ENCODE measurements at places on chromosomes 16 and 17.

DNA sequence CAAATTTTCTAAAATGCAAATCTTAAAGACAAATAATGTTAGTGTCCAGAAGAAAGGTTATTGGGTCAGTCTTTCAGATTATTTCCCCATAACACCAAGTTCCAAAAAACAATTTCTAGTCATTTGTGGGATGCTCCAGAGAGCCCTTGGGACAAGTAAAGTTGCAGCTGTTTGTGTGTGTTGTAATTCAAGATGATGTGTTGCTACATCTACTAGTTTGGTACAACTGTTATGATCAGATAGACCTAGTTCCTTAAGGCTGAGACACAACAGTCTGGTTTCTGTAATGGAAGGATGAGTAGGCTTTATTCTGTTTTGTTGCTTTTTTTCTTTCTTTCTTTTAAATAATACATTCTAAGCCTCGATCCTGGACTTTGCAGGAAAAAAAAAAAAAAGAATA, 41.9 kb downstream of the PIGL start:
- DNase-seq = no peak

GRCh38 chr17:81440511-81441244, 45.4 kb downstream of the BAHCC1 start:
- no peak for DNase-seq

- DNase-seq = no peak
Measured at GRCh38 chr17:29215717-29216116, 30.9 kb upstream of the CRYBA1 start.

DNA sequence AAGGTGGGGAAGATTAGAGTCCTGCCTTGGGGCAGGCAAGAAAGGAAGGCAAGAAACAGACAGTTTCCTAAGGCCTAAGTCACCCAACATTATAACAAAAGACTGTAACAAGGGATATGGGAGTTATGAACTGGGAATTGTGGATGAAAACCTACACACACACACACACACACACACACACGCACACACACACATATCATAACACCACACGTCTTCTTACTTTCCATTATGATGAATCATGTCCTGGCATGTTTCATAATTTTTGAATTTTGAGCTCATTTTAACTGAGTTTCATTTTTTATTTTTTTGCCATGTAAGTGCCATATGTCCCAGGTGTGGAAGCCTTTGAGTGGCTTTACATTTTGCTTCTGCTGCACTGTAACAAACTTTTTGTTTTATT, 29.9 kb downstream of the HS3ST2 start:
- no peak for DNase-seq

GRCh38 chr16:27179500-27180072, 23.7 kb upstream of the KDM8 start:
- peak; percentile 49 for DNase-seq

- DNase-seq = no peak
Measured at GRCh38 chr16:81852347-81852746, 73.3 kb downstream of the PLCG2 start.

DNA sequence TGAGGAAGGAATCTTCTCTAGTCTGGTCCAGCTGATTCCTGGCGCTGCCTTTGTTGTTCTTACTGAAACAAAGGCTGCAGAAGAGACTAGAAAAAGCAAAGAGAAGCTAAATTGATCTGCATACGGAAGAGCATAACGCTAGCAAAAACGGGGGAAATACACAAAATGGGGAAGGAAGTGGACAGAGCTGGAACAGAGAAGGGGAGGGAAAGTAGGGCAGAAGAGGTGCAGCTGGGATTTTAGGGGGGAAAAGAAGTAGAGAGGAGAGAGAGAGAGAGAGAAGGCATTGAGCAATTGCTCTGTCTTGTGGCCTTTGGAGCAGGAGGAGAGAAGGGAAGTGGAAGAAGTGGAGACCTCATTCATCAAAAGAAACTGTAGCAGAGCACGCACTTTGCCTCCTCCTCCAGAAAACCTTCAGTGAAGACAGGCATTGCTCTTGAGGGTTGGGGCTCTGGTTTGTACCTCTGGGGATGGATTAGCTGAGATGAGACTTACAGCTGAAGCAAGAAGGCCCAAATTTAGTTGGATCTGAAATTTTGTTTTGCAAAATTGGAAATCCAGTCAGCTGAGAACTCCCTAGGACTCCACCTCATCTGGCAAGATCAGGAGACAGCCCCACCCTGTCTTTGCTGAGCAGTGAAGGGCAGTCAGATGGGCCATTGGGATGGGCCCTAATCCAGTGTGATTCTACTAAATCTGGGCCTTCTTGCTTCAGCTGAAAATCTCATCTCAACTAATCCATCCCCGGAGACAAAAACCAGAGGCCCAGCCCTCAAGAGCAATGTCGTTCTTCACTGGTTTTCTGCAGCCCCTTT, 55.8 kb downstream of the CDRT4 start:
- no peak for DNase-seq

DNA sequence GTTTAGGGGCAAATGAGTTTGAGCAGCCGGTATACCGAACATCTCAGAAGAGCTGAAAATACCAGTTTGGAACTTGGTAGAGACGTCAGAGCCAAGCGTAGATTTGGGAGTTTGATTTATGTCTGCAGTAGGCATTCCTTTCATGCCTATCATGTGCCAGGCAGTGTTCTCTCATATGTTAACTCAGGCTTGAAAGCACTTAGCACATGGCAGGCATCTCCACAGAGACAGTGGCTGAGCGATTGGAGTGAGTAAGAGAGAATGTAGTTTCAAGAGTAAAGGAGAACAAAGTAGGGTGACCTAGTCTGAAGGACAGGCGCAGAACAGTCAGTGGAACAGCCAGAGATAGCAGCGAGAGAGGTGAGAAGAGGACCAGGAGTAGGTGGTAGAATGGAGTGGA, 207.0 kb downstream of the FTO start:
- DNase-seq = no peak

DNA sequence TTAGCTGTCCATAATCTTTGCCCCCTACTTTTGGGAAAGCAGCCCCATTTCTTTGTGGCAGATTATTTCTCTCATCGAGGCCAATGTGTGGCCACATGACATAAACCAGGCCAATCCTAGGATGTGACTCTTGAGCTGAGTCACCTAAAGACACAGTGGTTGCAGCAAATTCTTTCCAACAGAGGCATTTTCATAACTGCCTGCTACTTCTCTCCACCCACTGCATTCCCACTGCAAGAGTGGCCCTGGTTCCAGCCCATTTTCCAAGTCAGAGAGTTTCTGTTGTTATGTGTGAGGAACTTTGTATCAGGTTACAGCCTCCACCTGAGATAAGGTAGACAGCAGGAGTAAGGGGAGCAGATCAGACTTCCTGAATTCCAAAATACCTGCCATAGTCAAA, 195.2 kb downstream of the RGS9 start:
- peak; percentile 54 for DNase-seq

DNA sequence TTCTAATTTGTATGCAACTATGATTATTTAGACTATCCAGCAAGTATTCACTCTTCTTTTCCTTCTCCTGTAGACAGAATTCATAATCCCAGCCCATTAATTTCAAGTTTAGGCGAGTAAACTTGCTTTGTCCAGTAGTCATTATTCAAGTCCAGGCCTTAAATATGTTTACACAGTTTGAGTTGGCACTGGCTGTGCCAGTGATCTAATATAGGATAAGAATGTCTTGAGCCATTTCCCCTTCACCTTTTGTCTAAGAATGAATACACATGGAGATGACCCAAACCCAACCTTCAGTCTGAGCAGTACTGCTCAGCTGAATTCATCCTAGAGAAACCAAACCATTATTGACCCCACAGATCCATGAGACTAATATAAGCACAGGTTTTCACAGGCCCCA, 930.4 kb upstream of the CDH8 start:
- no peak for DNase-seq

DNA sequence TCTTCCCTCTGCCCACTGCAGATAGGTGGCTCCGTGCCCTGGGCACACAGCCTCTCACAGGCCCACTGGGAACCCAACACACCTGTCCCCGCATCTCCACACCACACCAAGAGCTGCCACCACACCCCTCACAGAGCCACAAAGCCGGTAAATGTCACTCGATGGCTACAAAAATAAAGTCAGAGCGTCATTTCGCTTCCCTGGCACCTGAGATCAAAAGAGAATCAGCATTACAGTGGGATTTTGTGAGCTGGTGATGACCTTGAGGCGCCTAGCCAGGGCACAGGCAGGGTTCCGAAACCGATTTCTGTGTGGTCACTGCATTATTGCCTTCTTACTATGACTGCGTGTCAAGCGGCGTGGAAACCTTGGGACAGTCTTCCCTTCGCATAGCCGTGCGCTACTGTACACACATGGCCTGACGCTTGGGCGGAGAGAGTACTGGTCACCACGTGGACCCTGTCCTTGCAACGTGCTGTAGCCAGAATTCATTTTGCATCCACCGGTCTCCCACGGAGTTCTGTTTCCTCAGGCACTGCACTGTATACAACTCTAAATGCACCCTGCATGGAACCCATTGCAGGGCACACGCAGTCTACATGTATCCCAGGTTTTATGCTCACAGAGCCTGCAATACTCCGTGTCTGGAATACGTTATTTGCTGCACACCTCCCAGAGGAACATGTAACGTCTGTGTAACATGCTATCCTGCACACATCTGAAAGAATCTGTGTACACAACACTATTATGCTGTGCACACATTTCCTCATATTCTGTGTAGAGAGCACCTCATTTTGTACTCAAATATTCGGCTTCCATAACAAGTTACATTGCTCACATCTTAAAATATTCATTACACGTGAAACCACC, 5.8 kb upstream of the FOXF1 start:
- no peak for DNase-seq

DNA sequence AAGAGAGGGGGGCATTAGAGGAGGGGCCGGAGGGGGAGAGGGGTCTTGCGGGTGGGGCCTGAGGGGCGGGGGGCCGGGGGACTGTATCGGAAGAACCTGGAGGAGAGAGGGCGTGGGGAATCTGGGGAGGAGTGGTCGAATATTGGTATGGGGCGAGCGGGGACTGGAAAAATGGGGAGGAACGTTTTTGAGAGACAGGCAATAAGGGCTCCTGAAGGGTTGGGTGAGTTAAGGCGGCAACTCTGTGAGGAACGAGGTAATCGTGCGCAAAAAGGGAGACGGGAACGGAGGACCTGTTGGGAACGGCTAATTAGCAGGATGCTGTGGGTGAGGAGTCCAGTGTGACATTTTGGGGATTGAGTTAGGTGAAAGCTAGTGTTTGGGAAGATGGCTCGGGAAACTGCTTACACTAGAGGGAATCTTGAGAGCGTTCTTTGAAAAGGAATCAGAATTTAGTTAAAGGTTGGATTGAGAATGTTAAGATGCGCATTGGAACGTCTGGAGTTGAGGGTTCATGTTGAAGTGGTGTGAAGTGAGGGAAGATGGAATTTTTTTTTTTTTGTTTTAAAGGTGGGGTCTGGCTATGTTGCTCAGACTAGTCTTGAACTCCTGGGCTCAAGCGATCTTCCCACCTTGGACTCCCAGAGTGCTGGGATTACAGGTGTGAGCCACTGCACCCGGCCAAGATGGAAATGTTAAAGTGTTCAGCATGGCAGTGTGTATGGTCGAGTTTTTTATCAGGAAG, 662 bp downstream of the WIPF2 start:
- peak; percentile 55 for DNase-seq

DNA sequence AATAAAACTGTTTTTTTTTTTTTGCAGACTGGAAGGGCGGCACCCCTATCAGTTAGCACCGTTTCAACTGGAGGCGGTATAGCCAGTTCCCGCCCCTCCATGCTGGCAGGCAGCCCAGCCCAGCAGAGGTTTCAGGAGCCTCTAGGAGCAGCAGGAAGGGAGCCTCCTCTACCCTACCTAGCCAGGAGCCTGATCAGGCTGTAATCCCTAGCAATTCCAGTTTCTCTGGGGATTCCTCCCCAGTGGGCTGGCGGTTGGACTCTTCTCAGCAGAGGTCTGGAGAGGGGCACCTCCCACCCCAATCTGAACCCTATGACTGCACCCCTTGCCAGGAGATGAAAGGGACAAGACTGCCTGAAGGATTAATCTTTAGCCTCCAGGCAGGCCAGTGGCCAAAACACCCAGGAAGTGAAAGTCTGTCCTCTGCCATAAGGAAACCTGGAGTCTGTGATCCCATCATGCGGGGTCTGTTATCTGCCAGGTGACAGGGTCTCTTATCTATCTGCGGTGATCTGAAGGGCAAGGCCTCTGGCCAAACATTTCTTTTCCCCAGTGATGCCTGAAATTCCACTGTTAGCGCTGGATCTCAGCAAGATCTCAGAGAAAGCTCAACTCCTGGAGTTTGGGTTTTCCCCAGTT, 4.9 kb upstream of the CDH1 start:
- no peak for DNase-seq

DNA sequence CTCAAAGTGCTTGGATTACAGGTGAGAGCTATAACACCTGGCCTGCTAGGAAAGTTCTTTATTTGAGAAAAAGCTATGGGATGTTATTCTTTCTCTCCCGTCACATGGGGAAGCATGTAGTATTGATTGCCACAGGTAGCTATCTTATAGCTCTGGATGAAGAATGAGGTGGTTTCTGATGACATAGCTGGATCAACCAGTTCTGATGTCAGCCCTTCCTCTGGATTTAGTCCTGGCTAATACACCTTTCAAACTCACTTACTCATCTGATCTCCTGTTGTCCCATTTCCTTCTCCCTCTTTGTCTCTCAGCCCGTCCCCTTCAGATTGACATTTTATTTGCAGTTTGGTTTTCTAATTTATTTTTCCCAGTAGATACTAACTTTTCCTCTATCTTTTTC, 14.1 kb upstream of the PPM1D start:
- DNase-seq = no peak

GRCh38 chr16:58499615-58500351, at the start of gene NDRG4:
NDRG4 (plus strand) TSS chr16:58500143; CDS start chr16:58500249, 106 bp downstream.
- peak; percentile 89 for DNase-seq

- no peak for DNase-seq
Measured at GRCh38 chr17:66670206-66670605, 164.7 kb upstream of the CACNG5 start.

GRCh38 chr17:19769946-19770652, 22.0 kb upstream of the ALDH3A1 start:
- DNase-seq = peak; percentile 79

- DNase-seq = no peak
Measured at GRCh38 chr17:79126139-79126538, 51.5 kb downstream of the ENGASE start.

- peak; percentile 86 for DNase-seq
Measured at GRCh38 chr16:64428463-64429113, 693.3 kb downstream of the CDH11 start.

DNA sequence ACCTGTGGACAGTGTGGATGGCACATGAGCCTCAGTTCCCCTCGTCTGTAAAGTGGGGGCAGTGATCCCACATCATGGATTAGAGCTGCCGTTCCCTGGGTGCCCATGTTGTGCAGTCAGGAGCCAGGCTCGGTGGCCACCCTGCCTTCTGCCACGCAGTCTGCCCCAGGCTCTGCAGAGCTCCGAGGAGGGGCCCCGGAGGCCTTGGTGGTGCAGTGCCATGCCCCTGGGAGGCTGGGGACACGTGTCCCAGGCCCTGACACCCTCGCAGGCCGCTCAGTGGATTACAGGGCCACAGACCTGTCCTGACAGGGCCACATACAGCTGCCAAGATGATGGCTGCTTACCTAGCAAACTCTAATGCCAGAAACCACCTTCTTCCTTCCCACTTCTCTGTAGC, 59.7 kb upstream of the ZNF469 start:
- no peak for DNase-seq

GRCh38 chr17:8237175-8237574, 10.7 kb downstream of the CTC1 start:
- no peak for DNase-seq
